ENCODE measurements at places on chromosomes 3 and 15.

GRCh38 chr3:76514836-76515235 lies 525.1 kb upstream of the ROBO2 start:
- DNase-seq, result no peak

GRCh38 chr15:86915811-86916331 lies 836.2 kb downstream of the AGBL1 start:
- DNase-seq, result no peak

DNA sequence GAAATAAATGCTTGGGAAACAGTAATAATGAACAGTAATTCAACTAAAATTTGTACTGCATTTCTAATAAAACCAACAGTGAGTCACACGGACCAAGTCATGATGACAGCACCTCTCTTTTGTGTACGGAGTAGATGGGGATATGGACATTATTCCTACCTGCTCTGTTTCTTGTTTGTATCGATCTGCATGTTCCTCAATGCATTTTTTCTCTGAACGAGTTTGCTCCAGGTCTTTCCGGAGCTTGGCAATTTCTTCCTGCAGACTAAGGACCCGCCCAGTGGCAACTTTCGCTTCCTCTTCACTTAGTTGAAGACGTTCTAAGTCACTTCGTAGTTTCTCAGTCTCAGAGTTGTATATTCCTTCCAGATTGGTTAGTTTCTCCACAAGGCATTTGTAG lies 74.4 kb upstream of the MYO5C start:
- no peak for DNase-seq

GRCh38 chr15:82567661-82568060 lies 27.4 kb upstream of the RPS17 start:
- no peak for DNase-seq

DNA sequence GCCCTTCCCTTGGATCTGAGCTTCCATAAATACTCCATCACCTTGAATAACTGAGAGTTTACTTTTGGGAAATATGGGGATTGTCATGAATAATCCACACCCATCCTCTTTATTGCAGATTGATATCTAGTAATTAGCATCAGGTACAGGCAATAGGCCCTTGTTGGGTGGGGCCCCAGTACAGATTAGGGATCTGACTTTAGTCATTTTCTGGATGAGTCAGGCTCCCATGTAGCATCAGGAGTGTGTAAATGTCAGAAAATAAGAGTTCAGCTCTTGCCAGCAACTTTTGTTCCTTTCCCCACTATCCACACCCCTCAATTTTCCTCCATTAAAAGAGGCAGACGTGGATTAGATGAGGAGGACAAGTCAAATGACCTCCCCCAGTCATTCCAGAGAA lies 17.7 kb upstream of the SNRK start:
- DNase-seq, result no peak

DNA sequence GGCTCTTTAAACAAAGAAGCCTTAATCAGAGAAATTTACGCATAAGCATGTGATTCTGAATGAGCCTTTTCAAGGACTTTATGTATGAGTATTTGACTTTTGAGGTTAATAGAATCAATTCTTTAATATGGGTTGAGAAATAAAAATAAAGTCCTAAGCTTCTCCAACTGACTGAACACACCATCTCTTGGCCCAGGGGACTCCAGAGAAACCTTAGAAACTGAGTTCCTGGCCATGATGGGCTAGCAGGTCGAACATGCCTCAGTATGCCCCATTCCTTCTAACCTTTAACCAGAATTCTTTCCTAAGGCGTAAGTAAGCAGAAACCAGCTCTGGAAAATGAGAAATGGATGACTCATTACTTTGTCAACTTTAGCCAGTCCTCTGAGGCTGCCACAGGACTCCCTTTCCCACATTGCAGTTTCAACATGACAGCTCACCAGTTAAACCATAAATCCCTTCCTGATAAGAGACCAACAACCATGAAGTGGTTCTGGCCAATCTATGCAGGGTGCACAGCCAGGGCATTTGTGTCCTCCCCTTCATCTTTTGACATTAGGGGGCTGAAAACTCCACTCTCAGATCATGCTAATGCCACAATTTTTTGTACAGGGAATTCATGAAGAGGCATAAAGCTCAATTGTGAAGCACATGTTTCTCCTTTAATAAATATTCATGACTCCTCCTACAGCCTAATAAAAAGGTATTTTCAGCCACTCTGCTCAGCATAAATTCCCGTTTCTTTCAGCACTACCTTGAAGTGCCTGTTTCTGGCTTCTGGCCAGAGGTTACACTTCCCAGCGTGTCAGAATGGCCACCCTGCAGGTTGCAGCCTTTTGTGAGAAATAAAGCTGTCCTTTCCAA lies 33.3 kb downstream of the TM4SF18 start:
- no peak for DNase-seq

Measured in activated CD8-positive, alpha-beta memory T cell treated with anti-CD3 and anti-CD28 coated beads for 1 hour (primary cell).